Activated CD8-positive, alpha-beta T cell treated with anti-CD3 and anti-CD28 coated beads, Interleukin-2, amount 10 ng/mL, durations not matched to agents 7 days and 5 days (primary cell): ENCODE measurements at places on chromosomes 2 and 18. TPM values are rescaled to one million over a fixed set of nuclear protein-coding genes. Genes with fewer than 3 reads are reported as not detected.

DNA sequence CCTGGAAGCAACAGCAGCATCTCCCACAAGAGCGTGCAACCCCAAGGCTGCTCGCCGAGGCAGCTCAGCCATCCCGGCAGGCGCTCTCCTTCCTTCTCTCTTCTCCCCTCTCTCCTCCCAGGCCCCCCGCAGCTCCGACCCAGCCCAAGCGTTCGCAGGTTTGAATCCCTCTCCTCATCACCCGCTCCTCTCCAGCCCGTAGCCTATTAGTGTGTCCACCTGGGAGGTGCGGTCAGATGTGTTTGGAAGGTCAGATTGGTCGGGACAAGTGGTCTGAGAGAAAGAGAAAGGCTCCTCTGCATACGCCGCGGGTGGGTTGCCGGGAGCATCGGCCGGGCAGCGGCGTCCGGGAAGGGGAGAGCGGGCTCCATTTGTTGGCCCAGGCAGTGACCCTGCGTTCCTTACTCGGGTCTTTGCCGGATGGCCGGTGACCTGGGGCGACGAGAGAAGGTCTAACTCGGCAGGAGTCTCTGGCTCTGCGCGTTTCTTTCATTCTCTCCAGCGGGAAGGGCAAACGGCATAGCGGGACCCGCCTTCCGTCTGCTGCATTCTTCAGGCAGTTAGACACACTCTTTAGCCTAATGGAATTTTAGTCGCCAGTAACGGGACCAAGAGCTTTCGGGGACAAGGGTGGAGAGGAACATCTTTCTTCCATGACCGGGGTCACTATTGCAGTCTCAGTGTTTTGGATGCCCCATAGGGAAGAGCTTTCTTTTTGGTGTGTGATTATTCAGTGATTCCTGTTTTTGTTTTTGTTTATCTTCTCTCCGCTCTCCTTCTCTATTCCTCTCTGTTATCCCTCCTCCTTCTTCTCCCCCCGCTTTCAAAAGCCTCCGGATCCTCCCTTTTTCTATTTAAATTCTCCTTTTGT lies 1.1 kb upstream of the TMEFF2 start:
- H3K4me3 ChIP-seq = peak overlapping the region; percentile 70
- DNase-seq = peak; percentile 21
- H3K27ac ChIP-seq = no peak overlapping the region
- H3K36me3 ChIP-seq = no peaks in the 10 kb centered on the region
- peaks cover 30% of the 10 kb centered on the region for H3K4me1 ChIP-seq
- peaks cover 59% of the 10 kb centered on the region for H3K27me3 ChIP-seq

GRCh38 chr18:3002732-3003131 lies 10.2 kb downstream of the LPIN2 start:
- peaks cover 44% of the 10 kb centered on the region for H3K4me1 ChIP-seq
- H3K27ac ChIP-seq = no peak overlapping the region
- no peak overlapping the region for H3K4me3 ChIP-seq
- no peaks in the 10 kb centered on the region for H3K27me3 ChIP-seq
- peaks cover 58% of the 10 kb centered on the region for H3K36me3 ChIP-seq

DNA sequence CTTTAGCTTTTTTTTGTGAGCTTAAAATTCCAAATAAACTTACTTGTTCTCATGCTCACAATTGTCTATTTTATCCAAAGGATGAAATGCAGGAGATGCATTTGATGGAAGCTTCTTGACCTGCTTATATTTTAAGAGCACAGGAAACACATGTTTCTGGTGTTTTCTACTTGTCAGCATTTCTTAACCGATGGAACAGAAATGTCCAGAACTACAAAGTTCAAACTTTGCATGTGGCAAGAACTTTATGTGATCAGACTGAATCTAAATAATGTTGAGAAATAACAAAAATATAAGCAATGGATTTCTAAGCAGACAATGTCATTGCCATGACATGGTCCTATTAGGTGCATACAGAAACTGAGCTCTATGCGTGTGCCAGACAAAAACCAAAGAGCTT lies 9.9 kb upstream of the CTLA4 start:
- DNase-seq = no peak
- no peak overlapping the region for H3K27ac ChIP-seq
- no peaks in the 10 kb centered on the region for H3K27me3 ChIP-seq
- H3K4me3 ChIP-seq = no peak overlapping the region
- peaks cover 3% of the 10 kb centered on the region for H3K36me3 ChIP-seq

DNA sequence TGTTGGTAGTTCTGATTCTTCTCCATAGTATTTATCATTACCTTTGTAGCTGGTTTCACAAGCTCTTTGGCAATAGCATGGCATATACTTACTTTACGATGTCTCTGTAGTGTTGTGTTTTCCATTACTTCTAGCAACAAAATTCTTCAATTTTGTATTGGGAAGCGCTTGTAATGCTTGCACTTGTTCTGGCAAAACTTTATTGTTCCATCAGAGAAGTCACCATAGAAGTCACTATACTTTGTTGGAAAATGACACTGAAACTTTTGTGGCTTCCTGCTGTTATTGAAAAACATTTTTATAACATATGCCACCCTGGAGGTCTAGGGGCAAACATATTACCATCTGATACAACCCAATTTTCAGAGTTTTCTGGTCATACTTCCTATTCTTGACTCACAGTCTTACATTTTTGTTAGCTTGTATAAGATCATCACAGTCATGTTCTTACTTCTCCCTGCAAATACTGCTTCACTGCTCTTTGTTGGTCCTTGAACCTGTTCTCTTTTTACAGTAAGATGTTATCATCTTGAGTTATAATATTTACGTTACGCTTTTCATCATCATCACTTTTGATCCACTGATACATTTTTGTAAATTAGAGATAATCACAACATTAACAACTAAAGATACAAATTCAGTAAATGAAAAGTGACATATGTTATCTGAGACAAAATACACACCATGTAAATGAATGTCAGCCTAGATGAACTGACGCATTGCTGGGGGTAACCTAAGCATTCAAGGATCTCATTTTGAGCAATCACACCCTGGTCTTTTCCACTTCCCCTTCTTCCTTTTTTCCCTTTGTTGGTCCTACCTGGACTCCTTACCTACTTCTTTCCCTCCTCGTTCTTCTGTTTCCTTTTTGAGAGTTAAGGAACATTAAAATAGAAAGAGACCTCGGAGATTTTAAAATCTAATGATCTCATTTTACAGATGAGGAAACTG lies 33.3 kb upstream of the CXCR4 start:
- H3K27me3 ChIP-seq = peaks cover 9% of the 10 kb centered on the region
- no peak overlapping the region for H3K4me3 ChIP-seq
- DNase-seq = no peak
- peaks cover 14% of the 10 kb centered on the region for H3K4me1 ChIP-seq
- H3K36me3 ChIP-seq = no peaks in the 10 kb centered on the region

- no peak for DNase-seq
- no peaks in the 10 kb centered on the region for H3K27me3 ChIP-seq
- no peak overlapping the region for H3K27ac ChIP-seq
- H3K4me1 ChIP-seq = no peaks in the 10 kb centered on the region
- no peak overlapping the region for H3K4me3 ChIP-seq
- H3K36me3 ChIP-seq = no peaks in the 10 kb centered on the region
Measured at GRCh38 chr2:6297238-6297637, 568.5 kb downstream of the CMPK2 start.

Gene CHRNG
- not detected for total RNA-seq
